B cell (primary cell): ENCODE measurements at places on chromosomes 13 and 19. TPM values are rescaled to one million over a fixed set of nuclear protein-coding genes. Genes with fewer than 3 reads are reported as not detected.

DNA sequence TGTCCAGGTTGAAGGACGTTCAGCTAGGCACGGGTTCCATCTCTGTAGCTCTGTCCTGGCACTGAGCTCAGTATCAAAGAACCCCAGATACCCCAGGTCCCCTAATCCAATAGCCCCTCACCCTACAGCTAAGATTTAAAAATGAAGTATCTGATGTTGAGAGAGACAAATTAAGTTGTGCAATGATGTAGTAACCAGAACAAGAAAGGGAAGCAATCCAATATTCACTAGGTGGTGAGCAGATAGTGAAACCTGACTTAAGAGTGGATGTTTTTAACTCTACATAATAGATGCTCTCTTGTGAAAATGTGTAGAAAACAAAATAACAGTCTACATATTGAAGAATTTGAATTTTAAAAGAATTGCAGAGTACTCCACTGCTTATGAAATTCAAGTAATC is 1.8 kb downstream of the ACOD1 start:
- no peak for DNase-seq
- H3K4me1 ChIP-seq = no peaks in the 10 kb centered on the region
- H3K36me3 ChIP-seq = no peaks in the 10 kb centered on the region

Gene ZBTB45
- polyA plus RNA-seq = 11.4 and 12.6 TPM in 2 replicates

- DNase-seq = no peak
- no peak overlapping the region for H3K4me3 ChIP-seq
- H3K27ac ChIP-seq = no peak overlapping the region
- H3K36me3 ChIP-seq = peaks cover 3% of the 10 kb centered on the region
- H3K4me1 ChIP-seq = peaks cover 28% of the 10 kb centered on the region
Observed at GRCh38 chr19:50322931-50323781, 6.0 kb downstream of the KCNC3 start.

GRCh38 chr13:28981530-28981929 is 161.4 kb downstream of the MTUS2 start:
- DNase-seq = no peak
- no peak overlapping the region for H3K4me3 ChIP-seq
- peaks cover 3% of the 10 kb centered on the region for H3K27me3 ChIP-seq
- H3K27ac ChIP-seq = no peak overlapping the region
- H3K36me3 ChIP-seq = no peaks in the 10 kb centered on the region
- H3K4me1 ChIP-seq = no peaks in the 10 kb centered on the region

Gene OR7C1
- polyA plus RNA-seq = not detected in 2 replicates
